ENCODE measurements at places on chromosomes 3 and 15. TPM values are rescaled to one million over a fixed set of nuclear protein-coding genes. Genes with fewer than 3 reads are reported as not detected.
A peak's percentile ranks its signal among the peaks of the same experiment; 100 is the strongest.

GRCh38 chr3:136404056-136404455, 153.9 kb downstream of the PCCB start:
- H3K4me3 ChIP-seq, result no peak overlapping the region
- no peak overlapping the region for H3K27ac ChIP-seq
- no peaks in the 10 kb centered on the region for H3K36me3 ChIP-seq

The SHF gene
- total RNA-seq, result 15.6 TPM

The NGLY1 gene
- total RNA-seq, result 34.0 TPM

DNA sequence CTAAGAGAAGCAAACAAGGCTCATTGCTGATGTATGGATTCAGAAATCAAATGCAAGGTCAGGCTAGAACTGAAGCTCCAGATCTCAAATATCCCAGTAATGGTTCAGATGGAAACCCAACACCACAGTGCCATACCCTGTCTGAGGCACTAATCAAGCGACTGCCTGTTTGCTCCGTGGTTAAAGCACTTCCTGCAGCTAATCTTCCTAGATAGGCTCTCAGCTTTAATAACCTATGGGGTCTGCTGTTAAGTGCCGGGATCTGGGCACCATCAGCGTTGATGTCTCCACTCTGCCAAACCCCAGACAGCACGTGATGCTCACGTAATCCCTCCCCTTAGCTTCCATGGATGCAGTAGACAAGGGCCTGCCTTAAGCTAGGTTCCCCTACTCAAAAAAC, 262.6 kb downstream of the MECOM start:
- no peak for DNase-seq
- H3K4me1 ChIP-seq, result peaks cover 10% of the 10 kb centered on the region
- no peaks in the 10 kb centered on the region for H3K27me3 ChIP-seq
- no peaks in the 10 kb centered on the region for H3K36me3 ChIP-seq

- H3K4me3 ChIP-seq, result no peak overlapping the region
- H3K4me1 ChIP-seq, result peaks cover 21% of the 10 kb centered on the region
- DNase-seq, result no peak
- H3K36me3 ChIP-seq, result peaks cover 32% of the 10 kb centered on the region
These were observed 5.6 kb downstream of the SLC25A38 start for GRCh38 chr3:39388741-39389248.

DNA sequence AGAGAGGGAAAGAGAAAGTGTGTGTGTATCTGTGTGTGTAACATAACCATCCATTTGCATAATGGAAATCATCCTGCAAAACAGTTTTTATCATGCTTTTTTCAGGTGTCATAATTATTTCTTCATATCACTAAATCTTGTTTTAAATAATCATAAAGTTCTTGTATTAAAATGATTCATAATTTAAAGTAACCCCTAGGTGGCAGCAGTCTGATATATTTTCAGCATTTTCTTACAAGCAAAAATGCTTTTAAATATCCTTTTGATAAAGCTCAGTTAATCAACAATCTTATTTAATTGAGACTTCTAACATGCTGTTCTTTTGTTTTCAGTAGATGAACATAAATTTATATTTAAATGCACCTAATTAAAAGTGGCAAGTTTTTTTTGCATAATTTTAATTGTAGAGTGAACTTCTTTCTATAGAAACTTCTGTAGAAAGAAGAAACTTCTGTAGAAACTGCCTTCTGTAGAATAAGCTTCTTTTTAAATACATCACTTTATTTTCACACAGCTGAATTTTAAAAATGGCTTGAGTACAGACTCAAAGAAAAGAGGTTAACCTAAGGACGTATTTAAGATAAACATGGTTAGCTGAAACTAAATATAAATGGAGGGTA, 72.5 kb downstream of the OPA1 start:
- no peak overlapping the region for H3K4me3 ChIP-seq
- no peaks in the 10 kb centered on the region for H3K27me3 ChIP-seq
- no peaks in the 10 kb centered on the region for H3K36me3 ChIP-seq
- peak; percentile 35 for DNase-seq
- peaks cover 12% of the 10 kb centered on the region for H3K4me1 ChIP-seq

The PLA2G4F gene
- total RNA-seq, result not detected

GRCh38 chr3:134357261-134357913, 16.9 kb downstream of the AMOTL2 start:
- H3K4me3 ChIP-seq, result no peak overlapping the region
- H3K36me3 ChIP-seq, result peaks cover 57% of the 10 kb centered on the region
- H3K27me3 ChIP-seq, result no peaks in the 10 kb centered on the region
- DNase-seq, result no peak

GRCh38 chr3:99699841-99700240, 61.4 kb downstream of the COL8A1 start:
- DNase-seq, result no peak
- no peaks in the 10 kb centered on the region for H3K36me3 ChIP-seq
- no peaks in the 10 kb centered on the region for H3K27me3 ChIP-seq
- H3K4me3 ChIP-seq, result no peak overlapping the region
- H3K4me1 ChIP-seq, result no peaks in the 10 kb centered on the region

The PCOLCE2 gene
- 18.6 TPM for total RNA-seq

DNA sequence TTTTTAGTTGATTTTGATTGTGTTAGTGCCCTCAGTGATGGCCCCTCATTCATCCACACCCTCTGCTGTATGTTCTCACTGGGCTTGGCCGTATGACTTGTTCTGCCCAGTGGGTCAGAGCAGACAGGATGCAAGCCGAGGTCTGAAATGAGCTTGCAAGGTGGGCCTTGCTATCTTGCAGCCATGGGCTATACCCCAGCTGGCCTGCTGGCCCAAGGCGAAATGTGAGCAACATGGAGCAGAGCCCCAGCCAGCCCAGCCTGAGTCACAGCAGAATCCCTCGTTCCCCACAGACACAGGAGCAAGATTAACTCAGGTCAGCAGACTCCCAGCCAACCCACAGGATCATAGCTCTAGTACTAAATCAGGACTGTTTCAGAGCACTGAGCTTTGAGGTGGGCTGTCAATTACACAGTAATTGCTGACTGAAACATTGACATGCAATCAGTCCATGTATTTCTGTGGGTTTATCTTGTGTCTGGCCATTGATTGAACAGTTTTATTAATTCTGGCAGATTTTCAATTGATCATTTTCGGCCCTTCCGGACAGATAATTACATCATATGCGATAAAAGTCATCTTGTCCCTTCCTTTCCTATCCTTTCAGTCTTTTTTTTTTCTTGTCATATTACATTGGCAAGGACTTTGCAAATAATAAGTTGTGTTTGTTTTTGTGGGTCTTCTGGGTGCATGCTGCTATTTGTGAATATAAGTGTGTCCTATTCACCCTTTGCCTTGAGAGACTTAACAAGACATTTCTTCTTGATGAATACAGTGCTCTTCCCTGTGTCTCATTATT, 27.1 kb downstream of the KLF15 start:
- H3K27me3 ChIP-seq, result no peaks in the 10 kb centered on the region
- H3K27ac ChIP-seq, result no peak overlapping the region
- no peak overlapping the region for H3K4me3 ChIP-seq
- H3K4me1 ChIP-seq, result no peaks in the 10 kb centered on the region
- peaks cover 18% of the 10 kb centered on the region for H3K36me3 ChIP-seq

DNA sequence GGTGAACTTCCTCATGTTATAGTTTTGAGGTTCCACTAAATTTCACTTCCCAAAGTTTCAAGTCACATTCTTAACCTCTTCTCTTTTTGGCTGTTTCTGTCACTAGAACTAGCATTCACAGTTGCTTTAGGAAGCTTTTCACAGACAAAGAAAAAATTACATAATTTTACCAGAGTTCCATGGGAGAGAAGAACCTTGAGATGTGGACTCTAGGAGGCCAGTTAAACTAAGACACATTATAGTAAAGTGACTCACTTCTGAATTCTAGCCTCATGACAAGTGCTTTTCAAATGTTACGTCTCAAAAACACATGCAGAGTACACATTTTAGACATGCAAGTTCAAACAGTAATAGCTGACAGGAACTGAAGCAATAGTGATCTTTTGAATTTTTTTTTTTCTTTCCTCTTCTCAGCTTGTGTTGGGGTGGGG, 39.9 kb upstream of the LRTM1 start:
- no peak overlapping the region for H3K27ac ChIP-seq
- no peak overlapping the region for H3K4me3 ChIP-seq
- peaks cover 5% of the 10 kb centered on the region for H3K4me1 ChIP-seq
- no peaks in the 10 kb centered on the region for H3K36me3 ChIP-seq
- no peaks in the 10 kb centered on the region for H3K27me3 ChIP-seq

- H3K4me1 ChIP-seq, result peaks cover 5% of the 10 kb centered on the region
- 0 out of 2 replicates have a peak, but pooled peaks cover 3% of the 10 kb centered on the region for H3K36me3 ChIP-seq
- H3K27ac ChIP-seq, result no peak overlapping the region
These were observed 1.4 kb downstream of the FAM227B start for GRCh38 chr15:49619226-49619625.

DNA sequence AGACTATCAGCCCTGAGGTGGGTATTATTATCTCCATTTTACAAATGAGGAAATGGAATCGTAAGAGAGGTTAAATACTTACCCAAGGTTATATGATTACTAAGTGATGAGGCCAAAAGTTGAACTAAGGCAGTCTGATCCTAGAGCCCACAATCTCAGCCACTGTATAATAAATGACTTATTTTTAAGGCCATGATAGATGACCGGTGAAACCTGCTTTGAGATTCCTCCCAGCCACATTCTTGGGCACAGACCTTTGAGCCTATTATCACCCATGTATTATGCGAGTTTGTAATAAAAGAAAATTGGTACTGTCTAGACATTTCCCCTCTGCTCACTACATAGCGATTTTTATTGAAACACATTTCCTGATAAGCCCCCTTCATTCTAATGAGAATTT, 37.4 kb downstream of the POLQ start:
- H3K4me3 ChIP-seq, result no peak overlapping the region
- no peak overlapping the region for H3K27ac ChIP-seq
- no peak for DNase-seq
- H3K27me3 ChIP-seq, result no peaks in the 10 kb centered on the region
